ENCODE measurements at places on chromosomes 6 and 20.

DNA sequence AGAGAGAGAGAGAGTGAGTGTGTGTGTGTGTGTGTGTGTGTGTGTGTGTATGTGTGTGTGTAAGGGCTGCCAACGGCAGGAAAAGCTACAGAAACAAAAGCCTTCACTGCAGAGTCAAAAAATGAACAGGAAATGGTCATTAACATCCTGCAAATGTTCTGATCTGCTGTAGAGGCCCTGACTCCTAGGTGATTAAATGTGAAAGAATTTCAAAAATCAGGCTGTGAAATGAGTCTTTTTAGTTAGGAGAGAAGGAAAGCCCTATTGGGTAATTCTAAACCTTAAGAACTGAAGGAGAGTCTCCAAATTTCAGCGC is 166.5 kb upstream of the MYLIP start:
- no peak for DNase-seq

GRCh38 chr6:153623496-153623895 is 415.5 kb upstream of the OPRM1 start:
- no peak for DNase-seq

GRCh38 chr20:11170565-11170964 is 496.8 kb upstream of the JAG1 start:
- DNase-seq, result no peak

DNA sequence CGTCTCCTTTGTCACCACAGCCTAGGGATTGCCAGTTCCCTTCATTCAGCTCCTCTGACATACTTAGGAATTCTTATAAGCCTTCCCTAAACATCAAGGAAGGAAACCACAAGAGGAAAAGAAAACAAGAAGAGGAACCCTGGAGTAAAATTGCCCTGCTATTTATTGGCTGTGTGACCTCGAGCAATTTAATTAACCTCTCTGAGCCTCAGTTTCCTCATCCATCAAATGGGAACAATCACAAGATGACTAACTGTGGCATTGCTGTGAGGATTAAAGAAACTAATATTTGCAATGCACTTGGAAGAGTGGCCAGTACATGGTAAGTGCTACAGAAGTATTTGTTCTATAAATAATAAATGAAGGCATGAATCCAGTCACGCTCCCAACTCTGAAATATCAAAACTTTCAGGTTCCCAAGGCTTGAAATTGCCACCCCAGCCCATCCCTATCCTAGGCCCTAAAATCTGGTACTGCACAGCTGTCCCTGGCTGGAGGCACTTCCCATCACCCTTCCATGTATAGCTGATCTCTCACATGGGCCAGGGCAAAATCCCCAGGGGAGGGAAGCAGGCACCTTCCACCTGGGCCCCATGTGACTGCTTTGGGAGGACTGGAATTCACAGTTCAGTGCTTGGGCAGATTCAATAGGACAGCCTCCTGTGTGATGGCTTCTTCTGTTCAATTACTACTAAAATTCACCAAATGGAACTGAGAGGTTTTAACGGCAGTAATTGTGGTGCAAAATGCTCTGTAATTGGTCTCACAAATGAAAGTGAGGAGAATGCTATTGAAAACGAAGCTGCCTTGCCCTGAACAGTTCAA is 78.0 kb upstream of the MAFB start:
- DNase-seq, result no peak

DNA sequence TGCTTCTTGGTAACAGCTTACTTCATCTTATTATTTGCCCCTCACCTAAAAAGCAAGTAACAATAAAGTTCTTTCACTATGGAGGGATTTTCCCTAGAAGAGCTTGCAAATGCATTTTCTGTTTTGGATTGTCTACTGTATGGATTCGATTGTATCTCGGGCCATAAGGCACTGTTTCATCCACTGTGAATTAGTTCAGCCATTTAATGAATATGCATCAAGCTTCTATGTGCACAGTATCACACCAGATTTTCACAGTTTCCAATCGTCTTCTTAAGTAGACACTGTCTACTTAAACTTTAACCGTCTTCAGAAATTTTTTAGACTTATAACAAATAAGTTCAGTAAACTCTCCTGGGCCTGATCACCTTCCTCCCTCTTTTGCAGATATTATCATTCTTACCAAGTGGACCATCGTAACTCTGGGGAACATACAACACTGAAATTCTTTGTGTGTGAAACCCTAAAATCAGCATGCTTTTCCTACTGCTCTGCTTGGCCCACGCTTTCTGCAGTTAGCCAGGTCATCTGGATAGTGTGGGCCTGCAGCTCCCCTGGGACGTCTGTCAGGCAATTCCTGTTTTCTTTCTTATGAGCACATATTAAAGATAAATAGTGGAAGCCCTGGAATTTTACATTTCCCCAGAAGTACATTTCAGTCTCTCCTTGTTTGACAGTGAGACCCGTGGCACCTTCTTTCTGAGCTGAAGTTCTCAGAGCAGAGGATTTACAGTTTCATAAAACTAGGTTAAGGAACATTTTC is 136.5 kb upstream of the PDE10A start:
- DNase-seq, result no peak

DNA sequence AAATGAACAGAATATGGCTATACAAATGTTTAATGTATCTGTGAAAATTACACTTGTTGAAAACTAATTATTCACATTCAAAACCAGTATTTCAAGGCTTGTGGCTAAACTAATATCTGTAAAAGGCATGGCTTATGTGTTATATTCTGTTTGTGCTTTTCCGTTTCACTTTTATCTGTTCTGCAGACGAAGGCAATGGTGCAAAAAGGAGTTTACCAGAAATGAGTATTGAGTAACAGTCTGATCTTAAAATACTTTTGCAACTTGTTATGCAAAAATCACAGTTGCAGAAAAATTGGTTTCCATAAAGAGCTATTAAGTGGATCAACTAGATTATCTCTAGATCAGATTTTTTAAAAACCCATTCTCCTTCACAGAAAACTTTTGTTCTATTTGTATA is 9.4 kb upstream of the STX11 start:
- DNase-seq, result no peak

All from T1000 (cell line).